ENCODE measurements at places on chromosomes 4 and X.
A peak's percentile ranks its signal among the peaks of the same experiment; 100 is the strongest.

DNA sequence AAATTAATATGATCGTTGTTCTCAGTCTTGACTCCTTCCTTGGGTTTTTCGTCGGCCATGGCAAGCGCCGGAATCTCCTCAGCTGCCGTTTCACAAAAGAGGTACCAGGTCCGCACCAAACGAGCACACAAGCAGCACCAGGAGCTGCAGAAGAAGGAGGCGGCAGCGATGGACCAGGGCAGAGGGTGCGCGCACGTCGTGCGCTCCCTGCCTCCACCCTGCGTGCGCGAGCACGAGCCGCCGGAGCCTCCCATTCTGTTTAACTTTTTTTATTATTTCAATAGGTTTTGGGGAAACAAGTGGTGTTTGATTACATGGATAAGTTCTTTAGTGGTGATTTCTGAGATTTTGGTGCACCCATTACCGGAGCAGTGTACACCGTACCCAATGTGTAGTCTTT lies 158.2 kb downstream of the PLS3 start:
- no peak for DNase-seq

DNA sequence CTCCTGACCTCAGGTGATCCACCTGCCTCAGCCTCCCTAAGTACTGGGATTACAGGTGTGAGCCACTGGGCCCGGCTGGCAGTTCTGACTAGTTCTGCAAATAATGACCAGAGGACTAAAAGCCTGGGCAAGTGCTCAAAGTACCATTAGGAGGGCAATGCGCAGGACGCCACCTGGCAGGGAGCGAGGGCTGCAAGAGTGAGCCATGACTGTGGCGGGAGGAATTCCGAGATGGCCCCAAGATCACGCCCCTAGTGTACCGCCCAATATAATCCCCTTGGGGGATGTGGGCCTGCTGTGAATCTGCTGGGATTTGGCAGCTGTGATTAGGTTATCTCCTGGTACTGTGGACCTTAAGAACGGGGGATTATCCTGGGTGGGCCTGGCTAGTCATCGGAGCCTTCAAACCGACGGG lies 26.2 kb upstream of the GPR78 start:
- no peak for DNase-seq

GRCh38 chrX:154401045-154401799 lies 3.0 kb downstream of the RPL10 start:
- no peak for DNase-seq

GRCh38 chr4:66633477-66633876 lies 911.8 kb downstream of the CENPC start:
- no peak for DNase-seq

DNA sequence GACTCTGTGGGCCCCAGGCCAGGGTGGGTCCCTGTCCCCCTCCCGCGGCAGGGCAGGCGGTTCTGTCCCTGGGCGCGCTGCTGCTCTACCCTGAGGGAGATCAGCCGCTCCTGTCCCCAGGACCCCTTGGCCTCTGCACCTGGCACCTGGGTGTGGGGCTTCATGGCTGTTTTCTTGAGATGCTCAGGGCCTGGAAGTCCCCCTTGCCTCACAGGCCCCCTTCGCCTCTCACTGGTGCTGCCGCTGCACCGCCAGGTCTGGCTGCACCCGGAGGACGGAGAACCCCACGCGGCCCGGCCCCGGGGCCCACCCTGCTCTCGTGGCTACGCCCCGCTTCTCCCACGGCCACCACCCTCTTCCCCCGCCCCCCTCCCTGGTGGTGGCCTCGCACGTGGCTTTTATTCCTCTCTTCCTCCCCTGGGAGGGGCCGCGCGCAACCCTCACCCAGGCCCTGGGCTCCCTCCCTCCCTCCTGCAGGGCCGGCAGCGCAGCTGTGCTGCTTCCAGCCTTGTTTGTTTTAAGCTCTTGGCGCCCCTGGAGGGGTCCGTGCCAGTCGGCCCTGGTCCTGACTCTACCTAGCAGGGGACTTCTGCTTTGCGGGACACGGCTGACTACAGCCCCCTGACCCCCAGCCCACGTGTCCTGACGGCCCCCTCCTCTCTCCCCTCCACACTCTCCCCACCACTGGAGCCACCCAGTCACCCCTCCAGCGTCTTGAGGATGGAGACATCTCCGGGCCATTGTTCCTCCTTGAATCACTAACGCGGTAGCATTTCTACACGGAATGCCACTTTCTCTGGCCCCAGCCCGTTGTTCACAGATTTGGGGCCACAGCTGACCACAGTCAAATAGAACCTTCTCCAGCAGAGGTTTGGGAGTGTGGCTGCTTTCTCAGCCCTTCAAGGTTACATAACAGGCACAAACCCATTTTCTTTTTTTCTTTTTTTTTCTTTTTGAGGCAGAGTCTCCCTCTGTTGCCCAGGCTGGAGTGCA lies 20.6 kb upstream of the CLDN24 start:
- DNase-seq = no peak

GRCh38 chr4:60089546-60090273 lies 1110.4 kb upstream of the ADGRL3 start:
- no peak for DNase-seq

- no peak for DNase-seq
These were observed 27.8 kb downstream of the PPP2R2C start for GRCh38 chr4:6444582-6444981.

GRCh38 chr4:38237139-38237538 lies 276.9 kb downstream of the PTTG2 start:
- DNase-seq = no peak

GRCh38 chr4:185128272-185129119 lies 14.6 kb upstream of the SLC25A4 start:
- no peak for DNase-seq

DNA sequence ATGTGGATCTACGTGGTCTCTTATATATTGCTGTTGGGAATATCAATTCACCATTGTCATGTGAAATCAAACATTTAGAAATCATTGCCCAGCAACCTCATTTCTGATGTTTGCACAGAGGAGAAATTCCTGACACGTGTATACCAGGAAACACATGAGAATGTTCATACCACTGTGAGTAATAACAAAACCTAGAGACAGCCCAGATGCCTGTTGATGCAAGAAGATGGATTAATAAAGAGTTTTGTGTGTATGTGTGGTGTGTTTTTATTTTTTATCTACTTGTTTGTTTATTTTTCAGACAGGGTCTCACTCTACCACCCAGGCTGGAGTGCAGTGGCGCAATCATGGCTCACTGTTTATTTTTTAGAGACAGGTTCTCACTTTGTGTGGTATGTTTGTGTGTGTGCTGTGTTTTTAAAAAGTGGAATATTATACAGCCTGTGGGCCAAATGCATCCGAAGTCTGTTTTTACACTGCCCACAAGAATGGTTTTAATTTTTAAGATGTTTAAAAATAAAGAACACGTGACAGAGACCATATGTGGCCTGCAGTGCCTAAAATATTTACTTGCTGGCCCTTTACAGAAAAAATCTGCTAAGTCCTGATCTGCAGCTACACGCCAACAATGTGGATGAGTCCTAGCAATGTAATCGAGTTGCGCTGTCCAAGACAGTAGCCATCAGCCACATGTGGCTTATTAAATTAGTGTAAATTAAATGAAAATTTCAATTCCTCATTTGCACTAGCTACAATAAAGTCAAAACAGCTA lies 39.2 kb downstream of the TXLNG start:
- DNase-seq = no peak

GRCh38 chr4:86359944-86360478 lies at the start of gene MAPK10:
Gene MAPK10, minus strand, starts transcription at chr4:86360053.
- peak; percentile 85 for DNase-seq

DNA sequence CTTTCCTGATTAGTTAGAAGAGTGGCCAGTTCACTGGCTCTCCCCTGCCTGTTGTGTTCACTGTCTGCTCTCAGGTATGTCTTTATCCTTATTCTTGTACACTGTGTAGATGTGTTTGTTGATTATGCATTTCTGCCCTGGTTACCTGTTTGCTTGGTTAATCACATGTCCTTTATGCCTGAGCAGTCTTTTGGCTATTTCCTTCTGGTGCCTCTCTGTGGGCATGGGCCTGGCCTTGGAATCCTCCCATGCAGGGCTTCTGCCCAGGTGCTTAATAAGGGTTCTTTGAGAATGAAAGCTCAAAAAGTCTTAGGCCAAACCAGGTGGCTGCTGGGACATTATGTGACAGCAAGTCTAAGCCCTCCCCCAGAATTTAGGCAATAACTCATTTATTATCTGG lies 26.5 kb downstream of the OTUD6A start:
- no peak for DNase-seq

DNA sequence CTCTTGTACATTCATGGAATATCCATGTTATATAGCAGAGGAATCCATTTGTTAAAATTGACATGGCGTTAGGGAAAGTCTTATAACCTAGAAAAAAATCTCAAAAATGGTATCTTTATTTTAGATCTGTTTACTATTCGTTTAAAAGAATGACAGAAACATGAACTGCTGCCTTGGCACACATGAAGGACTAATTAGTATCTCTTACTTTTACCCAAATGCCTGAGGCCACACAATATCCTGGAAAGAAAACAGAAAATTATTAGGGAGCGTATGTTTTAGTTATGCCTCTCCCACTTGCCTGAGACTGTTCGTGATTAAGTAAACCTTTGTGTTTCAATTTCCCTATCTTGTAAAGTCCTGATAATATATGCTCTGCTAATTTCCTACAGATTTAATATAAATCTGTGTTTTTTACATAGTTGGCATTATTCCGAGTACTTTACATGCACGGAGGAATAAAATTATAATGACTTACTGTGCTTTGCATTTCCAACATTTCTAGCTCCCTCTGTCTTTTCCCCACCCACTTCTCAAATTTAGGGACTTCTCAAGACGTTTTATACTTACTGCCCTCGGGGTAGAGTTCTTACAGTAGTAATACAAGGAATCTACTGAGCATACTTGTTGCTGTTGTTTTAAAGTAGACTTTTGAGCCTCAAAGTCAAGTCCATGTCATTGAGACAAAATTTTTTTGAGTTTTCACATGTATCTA lies 147.3 kb downstream of the VEGFC start:
- no peak for DNase-seq
